NCI-H446 (cell line): ENCODE measurements at places on chromosomes 7 and 10.

DNA sequence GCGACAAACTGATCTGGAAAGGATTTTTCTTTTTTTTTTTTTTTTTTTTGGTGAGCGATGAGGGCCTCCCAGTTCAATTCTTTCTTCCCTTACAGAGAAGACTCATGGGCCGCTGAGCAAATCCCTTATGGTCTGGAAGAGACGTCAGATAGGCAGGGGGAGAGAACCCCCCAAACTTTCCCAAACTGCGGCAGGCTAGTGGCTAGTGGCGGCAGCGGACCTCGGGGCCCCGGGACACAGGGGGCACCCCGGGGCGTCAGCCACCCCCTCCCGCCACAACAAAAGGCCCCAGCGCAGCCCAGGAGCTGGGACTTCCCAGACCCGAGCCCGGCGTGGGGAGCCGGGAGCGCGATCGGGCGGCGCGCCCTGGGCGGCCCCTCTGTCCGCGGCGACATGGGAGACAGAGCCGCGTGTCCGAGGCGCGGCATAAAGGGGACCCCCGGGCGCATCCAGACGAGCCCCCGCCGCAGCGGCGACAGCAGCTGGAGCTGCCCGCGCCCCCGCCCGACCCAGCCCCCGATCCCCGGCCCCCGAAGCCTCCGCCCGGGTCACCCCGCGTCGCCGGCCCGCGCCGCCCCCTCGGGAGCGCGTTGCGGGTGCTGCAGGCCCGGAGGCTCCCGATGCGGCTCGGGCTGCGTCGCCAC lies 755 bp downstream of the FAM171A1 start:
- DNase-seq, result no peak

DNA sequence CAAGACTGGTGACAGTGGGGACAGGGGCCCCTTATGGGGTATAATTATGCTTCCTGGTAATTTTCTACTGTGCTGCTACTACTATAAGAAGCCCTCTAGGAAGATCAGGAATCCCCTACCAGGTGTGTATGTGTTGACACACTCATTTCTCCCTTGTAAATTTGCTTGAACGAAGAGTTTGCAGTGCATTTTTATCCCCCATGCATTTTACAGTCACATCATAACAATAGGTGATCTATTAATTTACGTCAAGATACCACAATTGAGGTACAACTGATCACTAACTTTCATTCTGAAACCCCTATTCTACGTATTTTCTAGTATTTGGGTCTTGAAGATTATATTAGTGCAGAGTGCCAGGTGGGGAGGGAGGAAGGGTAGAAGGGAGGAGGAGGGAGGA lies 252.2 kb downstream of the NSUN6 start:
- DNase-seq, result no peak

DNA sequence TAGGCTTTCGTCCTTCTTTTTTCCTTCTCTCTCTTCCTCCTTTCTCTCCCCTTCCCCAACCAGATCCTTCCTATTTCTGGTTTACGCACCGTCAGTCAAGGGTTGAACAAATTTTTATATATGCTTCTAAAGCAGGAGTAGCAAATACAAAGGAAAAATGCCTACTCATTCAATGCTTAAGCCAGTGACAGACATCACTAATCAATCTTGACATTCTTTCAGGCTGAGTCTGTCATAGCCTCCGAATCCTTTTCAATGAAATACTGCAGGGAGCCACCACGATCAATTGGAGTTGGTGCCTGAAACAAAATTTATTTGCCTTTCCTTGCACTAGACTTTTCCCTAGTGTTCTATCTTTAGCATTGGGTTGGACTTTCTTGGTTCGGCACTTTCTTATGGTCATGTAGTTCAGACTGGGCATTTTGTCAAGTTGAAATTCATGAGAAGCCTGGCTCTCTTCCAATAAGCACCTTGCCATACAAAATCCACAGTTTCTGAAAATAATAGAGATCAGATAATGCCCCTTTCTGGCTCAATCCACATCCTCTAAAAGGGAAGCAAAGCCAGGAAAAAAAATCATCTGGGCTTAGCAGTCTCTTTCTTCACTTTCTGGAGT lies 239.5 kb upstream of the PLXNA4 start:
- DNase-seq, result peak; percentile 10

GRCh38 chr7:127704211-127704610 lies 52.2 kb downstream of the SND1 start:
- DNase-seq, result peak; percentile 24

DNA sequence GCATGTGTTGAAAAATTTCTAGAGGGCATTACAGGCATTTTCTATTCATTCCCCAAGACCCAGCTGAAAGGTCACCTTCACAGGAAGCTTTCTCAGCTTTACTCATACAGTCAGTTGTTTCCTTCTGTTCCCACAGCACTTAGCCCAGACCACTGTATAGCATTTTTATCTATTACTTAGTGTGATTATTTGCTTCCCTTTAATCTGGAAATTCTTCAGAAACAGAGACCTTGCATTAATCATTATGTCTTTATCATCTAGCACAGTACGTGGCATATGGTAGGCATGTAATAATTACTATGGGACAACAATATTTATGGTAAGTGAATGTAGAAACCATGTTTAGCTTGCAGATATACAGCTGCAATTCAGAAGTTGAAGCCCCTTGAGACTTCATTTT lies 38.2 kb upstream of the CDK6 start:
- DNase-seq, result no peak

GRCh38 chr10:62183857-62184795 lies 84.5 kb downstream of the RTKN2 start:
- no peak for DNase-seq

GRCh38 chr7:3754493-3755341 lies 453.7 kb downstream of the SDK1 start:
- DNase-seq, result peak; percentile 12

GRCh38 chr7:10824154-10824553 lies 149.5 kb upstream of the PHF14 start:
- no peak for DNase-seq

DNA sequence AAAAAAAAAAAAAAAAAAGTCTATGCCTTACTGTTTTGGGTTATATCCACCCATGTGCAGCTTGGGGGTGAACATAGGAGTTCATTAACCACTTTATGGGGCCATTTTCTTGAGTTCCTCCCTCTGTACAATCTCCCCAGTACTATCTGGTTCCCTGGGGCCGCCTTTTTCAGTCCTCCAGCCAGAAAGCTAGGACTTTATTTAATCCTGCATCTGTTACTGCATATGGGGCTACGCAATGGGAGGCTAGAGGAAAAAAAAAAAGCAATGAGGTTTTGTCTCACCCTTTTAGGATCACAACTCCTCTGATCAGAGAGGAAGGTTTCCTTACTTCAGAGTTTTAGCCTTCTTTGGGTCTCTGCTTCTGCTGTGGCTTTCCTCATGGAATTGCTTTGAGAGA lies 51.0 kb downstream of the BTRC start:
- DNase-seq, result no peak

DNA sequence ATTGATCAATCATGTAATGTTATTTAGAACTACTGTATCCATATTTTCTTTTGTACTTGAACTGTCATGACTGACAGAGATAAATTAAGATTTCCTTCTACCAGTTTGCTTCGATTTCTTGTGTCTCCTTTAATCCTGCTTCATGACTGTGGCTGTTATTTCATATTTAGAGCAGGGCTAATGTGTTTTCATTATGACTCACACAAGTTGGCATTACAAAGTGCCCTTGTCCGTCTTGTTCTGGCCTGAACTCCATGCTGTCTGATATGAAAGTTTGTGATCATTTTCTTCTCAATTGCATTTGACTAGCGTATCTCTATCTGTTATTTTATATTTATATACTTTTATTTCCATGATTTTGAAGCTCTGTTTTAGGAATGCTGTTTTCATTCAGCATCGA lies 344.1 kb upstream of the PRKCQ start:
- no peak for DNase-seq
